ENCODE measurements at places on chromosomes 2 and 18. TPM values are rescaled to one million over a fixed set of nuclear protein-coding genes. Genes with fewer than 3 reads are reported as not detected.

DNA sequence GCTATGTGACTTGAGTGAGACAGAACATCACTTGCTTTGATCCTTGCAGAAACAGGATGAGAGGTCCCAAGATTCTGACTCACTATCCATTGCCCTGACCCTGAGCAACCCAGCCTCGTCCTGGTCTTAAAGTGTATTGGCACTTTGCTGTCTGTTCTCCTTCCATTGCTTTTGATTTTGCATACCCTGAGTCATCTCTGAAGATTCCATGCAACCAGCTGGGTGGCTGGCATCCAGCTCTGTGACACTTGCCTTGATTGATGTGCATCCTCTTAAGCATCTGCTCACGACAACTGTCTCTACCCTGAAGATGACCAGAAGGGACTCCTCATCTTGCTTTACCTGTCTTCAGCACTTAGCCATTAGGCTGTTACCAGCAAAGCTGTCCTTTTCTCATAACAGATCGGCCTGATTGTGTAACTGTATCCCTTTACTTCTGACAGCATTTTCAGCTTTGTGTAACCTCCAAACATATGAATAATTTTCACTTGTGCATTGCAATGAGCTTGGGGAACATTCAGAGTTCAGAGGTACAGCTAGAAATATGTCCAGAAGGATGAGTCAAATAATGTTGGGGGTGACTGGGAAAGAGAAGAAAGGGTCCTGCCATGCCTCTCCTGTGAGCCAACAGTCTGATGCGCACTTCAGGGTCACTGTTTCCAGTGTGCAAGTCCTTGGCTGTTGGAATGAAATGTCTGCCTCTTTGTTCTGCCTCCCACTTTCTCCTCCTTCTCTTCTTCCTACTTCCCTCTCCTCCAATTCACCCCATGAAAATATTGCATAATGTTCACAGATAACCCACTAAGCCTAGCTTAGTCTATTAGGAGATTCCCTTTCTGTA lies 249.7 kb upstream of the OSR1 start:
- DNase-seq, result no peak

DNA sequence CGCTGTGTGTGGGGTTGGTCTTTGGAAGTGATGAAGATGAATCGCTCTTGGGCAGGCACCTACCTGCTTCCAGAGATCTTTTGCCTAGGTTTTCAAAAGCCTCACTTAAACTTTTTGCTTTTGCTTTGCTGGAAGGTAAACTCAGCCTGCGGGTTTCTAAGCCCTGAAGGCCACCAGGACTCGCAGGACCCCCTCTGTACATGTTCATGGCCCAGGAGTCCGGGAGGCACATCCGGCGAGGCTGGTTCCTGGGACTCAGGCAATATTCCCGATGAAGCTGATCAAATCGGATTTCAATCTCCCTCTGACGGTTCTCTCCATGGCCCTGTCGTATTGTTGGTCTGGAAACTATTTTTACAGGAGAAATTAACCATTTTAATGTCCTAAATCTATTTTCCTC lies 13.2 kb downstream of the HJURP start:
- DNase-seq, result no peak

- DNase-seq, result no peak
Measured at GRCh38 chr2:107028661-107029060, 142.7 kb upstream of the ST6GAL2 start.

- DNase-seq, result peak; percentile 94
Measured at GRCh38 chr2:241609859-241610793, 26.8 kb downstream of the THAP4 start.

GRCh38 chr2:3298191-3298590 lies 79.4 kb downstream of the EIPR1 start:
- no peak for DNase-seq

The SIX3 gene
- total RNA-seq, result 0.11 TPM

The PID1 gene
- total RNA-seq, result not detected

The MAPK4 gene
- total RNA-seq, result not detected

The PTPRN gene
- total RNA-seq, result 0.39 TPM
